ENCODE measurements at places on chromosomes 5 and 9. TPM values are rescaled to one million over a fixed set of nuclear protein-coding genes. Genes with fewer than 3 reads are reported as not detected.

The NR5A1 gene
- not detected for total RNA-seq

The PCDHA1 gene
- total RNA-seq, result 0.48 TPM

The PALM2AKAP2 gene
- total RNA-seq, result 0.75 TPM

The NMUR2 gene
- total RNA-seq, result not detected

The PAEP gene
- 41.1 TPM for total RNA-seq

The AK8 gene
- 0.21 TPM for total RNA-seq

The KIF24 gene
- 3.4 TPM for total RNA-seq

The CERCAM gene
- total RNA-seq, result 31.8 TPM

The RASGRF2 gene
- total RNA-seq, result not detected

The NPM1 gene
- total RNA-seq, result 3,487 TPM

The ASPN gene
- total RNA-seq, result not detected
